Stimulated activated CD8-positive, alpha-beta memory T cell treated with anti-CD3 and anti-CD28 coated beads, Interleukin-4, amount 100 ng/mL, for 4 hours (primary cell): ENCODE measurements at places on chromosomes 12 and 14.

DNA sequence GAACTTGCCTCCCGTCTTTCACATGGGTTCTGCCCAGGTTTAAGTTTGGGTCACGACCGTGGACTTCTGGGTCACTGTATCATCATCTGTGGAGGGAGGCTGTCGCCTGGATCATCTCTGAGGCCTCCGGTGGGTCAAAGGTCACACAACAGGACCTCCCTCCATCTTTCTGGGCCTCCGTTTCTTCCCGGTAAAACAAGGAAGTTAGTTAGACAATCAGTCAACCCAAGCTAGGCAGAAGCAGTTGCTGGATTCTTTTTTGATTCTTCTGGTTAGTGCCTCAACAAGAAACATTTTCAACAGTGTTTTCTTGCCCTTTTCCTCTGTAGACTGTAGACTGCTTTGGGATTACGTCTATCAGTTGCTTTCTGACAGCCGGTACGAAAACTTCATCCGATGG lies 186.6 kb upstream of the BCL2L14 start:
- no peak for DNase-seq

DNA sequence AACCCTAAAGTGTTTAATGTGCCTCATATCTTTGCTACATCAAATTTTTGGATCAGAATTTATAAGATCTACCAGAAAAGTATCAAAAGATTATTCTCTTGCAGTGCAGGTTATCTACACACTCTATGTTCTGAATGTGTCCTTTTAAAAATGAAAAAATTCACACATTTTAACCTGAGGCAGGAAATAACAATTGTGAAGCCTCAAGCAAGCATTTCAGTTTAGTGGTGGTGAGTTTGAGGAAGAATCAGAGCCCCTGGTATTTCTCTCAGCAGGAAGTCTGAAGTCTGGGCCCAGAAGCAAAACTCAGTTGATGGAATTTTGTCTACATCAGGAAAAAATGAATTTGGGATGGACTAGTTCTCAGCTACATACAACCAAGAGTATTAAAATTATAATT lies 137.0 kb upstream of the PZP start:
- DNase-seq, result no peak

DNA sequence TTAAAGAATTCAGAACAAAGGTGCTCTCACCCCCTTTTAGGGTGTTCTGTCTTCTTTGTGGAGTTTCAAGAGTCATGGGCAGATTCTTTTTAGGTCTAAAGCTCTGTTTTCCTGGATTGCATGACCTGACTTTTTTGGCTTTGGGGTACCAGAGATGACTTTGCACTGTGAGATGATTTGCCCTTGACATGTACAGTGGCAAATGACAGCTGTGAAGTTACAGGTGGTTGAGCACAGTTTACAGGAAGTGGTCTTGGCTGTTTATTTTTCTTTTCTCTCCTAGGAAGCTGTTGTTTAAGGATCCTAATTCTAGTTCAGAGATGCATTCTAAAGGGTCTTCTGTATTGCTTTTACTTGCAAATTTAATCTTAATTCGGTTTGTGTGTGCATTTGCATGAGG lies 83.8 kb upstream of the METAP2 start:
- DNase-seq, result no peak

- DNase-seq, result no peak
Measured at GRCh38 chr12:38931461-38931860, 26.1 kb upstream of the CPNE8 start.

GRCh38 chr12:124784871-124785572 lies 78.6 kb downstream of the SCARB1 start:
- DNase-seq, result no peak

DNA sequence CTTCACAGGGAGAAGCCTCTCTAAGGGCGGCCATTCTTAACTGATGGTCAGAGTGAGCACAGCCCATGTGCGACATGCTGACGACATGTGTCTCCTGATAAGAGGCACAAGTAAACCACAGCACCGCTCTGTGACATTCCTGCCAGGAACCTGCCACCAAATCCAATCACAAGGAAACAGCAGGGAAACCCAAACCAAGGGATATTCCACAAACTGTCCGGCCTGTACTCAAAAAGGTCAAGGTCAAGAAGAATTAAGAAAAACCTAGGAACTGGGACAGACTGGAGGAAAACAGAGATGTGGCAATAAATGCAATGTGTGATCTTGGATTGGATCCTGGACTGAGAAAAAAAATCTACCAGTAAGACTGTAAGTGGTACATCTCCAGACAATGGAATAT lies 91.9 kb downstream of the SYNE3 start:
- no peak for DNase-seq

- no peak for DNase-seq
Measured at GRCh38 chr12:117080661-117081144, 18.5 kb downstream of the TESC start.

DNA sequence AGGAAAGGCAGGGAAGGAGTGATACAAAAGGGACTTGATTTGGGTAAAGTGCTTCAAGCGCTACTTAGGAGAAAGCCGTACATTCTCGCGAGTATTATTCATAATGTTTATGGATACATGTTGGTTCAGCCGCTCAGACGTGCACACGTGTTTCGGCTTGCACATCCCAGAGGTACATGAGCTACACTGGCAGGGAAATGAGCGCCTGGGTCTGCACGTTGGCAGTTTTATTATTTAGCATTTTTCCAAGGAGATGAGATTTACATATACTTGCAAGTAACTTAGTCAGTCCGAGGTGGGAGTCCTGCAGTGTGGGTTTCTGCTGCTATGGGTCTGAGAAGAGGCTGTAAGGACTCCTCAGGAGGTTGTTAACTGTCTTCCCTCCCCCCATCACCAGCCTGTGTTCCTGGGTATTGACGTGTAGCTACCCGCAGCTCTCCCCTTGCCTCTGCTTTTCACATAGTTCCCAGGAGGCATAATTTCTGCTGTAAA lies 1.5 kb downstream of the PRKCH start:
- no peak for DNase-seq

DNA sequence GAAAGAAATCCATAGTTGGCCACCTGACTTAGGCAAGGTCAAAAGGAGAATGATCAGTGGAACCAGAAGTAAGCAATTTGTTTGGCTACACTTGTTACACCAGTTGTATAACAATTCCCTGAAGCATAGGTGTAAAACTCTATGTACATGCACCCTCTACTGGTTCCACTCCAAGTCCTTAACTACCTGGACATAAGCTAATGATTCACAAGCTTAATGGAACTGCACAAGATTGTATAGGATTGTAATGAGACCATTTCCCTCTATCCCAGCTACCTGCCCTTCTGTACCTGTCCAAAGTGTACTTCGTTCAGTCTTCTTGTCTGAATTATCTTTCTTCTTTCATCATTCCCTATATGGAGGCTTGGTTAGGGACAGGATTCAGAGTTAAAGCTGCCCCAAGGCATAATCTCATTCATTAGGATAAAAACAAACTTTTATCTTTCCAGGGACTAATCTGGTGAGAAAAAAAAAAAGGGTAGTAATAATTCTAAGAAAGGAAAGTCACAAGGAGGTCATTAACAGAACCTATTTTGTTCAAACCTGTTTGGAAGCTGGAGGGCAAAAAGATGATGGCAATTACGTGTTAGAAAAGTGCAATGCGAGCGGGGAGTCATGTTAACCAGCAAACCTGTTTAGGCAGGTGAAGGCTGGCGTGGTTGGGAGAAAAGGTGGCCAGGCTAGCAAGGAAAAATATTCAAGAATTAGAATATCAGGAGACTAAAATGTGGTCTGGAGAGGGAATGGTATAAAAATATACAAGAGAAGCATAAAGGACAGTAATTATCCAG lies 2.8 kb upstream of the TMEM52B start:
- no peak for DNase-seq

DNA sequence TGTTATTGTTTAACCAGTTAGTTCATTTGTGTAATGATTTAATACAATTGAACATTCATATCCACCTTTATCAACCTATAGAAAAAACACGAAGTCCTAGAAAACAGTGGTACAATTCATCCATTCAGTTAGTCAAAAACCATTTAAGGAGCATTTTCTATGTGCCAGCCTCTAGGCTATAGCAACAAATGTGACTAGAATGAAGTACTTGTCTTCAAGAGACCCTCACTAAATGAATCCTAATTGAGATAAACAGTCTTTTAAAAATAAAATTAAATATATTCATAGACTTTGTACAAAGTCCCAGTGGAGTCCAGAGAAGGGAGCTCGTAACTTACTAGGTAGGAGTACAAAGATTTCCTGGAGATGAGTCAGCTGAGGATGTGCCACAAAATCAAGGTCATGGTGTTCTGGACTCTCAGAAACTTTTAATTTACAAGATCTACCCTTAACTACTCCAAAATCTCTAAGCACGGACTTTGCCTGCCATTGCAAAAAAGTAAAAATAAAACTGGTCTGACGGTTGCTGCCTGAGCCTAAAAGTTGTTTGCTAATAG lies 430.7 kb upstream of the DCN start:
- no peak for DNase-seq

- no peak for DNase-seq
Measured at GRCh38 chr12:78284417-78284816, 453.7 kb downstream of the NAV3 start.

DNA sequence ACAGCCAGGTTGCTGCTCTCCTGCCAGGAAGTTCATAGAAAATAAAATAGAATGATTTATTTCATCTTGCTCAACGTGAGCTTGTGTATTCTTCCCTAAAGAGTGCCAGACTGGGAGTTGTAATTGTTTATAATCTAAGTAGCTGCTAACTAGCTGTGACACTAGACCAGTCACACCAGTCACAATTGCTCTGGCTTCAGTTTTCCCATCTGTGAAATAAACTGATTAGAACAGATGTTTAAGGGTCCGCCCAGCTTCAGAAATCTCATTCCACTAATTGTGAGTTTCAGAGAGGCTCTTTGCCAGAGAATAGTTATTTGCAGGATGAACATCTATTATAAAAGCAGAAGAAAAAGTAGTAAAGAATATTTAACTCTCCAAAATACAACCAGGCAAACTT lies 55.6 kb upstream of the ZDHHC17 start:
- no peak for DNase-seq

DNA sequence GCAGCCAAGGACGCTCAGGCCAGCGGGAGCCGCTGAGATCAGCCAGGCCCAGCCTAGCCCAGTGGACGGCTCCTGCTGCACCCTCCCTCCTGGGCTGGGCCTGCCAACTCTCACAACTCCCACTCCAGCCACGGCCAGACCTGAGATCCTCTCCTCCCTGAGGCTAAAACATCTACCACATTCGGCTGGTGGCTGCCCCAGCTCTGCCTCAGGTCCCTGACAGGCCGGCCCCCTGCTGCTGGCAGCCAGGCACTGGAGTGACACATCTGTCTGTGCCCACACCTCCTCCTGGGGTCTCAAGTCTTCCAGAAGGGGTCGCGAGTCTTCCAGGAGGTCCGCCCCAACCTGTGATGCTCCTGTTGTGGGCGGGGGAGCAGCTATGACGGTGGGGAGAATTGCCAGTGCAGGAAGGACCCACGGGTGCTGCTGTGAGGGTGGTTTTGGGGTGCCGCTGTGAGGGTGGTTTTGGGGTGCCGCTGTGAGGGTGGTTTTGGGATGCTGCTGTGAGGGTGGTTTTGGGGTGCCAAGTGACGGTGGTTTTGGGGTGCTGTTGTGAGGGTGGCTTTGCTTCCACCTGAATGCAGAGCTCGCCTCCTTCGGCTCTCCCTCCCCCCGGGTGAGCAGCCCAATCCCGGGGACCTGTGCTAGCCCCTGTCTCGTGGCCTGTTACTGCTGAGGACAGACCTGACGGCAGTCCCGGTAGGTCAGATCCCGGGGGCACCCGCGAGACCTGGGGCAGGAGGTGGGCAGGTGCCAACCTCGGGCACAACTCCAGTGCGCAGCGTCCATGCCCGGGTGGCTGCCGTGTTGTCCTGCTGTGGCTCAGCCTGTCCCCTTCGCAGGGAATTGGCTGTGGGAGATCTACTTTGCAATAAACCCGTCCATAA lies 27.5 kb upstream of the C14orf180 start:
- DNase-seq, result no peak

DNA sequence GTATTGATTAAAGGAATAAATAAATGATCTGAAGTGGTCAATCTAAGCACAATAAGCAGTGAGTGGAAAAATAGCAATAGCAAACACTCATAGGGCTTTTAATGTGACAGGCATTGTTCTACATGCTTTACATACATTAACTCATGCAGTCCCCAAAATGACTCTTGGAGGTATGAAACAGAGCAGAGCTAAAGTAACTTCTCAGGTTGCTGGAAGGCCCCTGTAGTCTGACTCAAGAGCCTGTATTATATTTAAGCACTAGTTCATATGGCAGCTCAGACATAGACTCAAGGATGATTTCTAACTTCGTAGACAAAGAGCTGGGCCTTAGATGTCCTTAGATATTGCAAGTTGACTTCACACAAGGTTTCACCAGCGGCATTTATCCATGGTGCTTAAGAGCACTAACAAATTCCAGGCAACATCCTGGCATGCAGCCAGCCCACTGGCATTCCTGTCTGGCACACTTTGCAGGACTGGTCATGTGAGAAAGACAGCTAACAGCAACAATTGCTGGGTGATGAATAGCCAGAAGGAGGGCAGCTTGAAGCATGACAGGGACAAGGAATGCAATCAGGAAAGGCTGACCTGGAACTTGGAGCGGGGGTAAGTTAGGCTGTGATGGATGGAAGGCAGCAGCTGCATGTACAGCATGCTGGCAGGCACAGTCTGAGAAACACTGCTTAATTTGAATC lies 22.9 kb upstream of the KTN1 start:
- DNase-seq, result no peak

- DNase-seq, result no peak
Measured at GRCh38 chr12:50772877-50773276, 9.0 kb downstream of the ATF1 start.

GRCh38 chr12:19203013-19203412 lies 73.5 kb downstream of the PLEKHA5 start:
- DNase-seq, result no peak

DNA sequence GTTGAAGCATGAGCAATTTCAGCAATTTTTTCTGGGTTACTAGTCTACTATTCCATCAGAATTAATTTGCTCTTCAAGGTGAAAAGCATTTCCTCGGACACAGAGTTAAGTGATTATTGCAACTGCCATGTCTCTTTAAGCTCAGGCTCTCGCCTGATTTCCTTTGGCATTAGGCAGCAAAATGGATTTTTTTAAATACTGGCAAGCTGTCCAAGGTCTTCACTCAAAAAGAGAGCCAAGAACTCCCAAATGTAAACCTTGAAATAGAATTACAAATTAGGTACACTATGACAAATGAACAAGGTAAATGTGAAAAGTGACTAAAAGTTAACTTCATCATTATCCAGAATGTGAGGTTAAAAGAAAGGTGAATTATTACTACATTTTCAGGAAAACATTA lies 111.9 kb downstream of the GARIN6 start:
- DNase-seq, result no peak

- DNase-seq, result no peak
Measured at GRCh38 chr12:85278598-85279448, 1.2 kb upstream of the ALX1 start.

DNA sequence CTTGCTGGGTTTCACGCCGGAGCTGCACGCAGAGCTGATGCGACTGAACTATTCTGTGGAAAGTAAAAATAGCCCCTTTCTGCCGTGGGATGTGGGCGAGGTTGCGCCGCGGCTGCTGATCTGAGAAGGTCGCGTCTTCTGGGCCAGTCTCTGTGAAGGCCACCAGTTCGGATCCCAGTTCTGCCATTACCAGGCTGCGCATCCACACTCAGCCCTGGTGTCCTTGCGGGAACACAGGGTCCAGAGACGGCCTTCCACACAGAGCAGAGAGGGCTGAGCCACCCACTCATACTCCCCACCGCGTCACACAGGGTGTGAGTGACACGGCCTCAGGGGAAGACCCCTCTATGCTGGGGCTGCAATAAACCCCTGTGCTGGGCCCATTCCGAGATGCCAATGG lies 13.9 kb downstream of the GALNT9 start:
- DNase-seq, result no peak

GRCh38 chr12:116959198-116959460 lies 48.4 kb downstream of the FBXW8 start:
- DNase-seq, result no peak

- DNase-seq, result no peak
Measured at GRCh38 chr14:79781882-79782281, 429.4 kb downstream of the DIO2 start.
